ENCODE measurements at places on chromosomes 6 and 20.

DNA sequence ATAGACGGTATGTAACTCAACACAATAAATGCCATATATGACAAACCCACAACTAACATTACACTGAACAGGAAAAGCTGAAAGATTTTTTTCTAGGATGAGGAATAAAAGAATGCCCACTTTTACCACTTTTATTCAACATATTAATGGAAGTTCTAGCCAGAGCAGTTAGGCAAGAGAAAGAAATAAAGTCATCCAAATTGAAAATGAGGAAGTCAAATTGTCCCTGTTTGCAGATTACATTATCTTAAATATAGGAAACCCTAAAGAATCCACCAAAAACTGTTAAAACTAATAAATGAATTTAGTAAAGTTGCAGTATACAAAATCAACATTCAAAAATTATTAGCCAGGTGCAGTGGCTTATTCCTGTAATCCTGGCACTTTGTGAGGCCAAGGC is 24.6 kb upstream of the ADGB start:
- DNase-seq = no peak

GRCh38 chr20:8518878-8519277 is 386.8 kb downstream of the PLCB1 start:
- no peak for DNase-seq

GRCh38 chr20:17571153-17571527 is 1.3 kb downstream of the DSTN start:
- no peak for DNase-seq

DNA sequence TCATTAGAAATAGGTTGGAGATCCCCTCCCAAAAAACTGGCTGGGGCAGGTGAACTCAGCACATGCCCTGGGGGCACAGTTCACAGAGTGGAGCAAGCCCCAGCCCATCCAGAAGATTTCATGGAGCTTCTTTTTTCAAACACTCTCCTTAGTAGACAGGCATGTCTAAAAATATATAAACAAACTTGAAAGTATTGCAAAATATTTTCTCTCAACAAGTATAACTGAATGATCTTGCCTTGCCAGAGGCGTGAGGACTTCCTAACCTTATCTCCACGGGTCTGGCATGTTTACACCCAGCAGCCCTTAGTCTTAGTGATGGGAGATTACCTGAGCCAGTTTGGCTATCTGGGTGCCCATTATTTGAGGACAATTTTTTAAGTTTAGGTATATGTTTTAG is 107.1 kb downstream of the QRSL1 start:
- DNase-seq = no peak

- no peak for DNase-seq
These were observed 29.2 kb downstream of the SGK1 start for GRCh38 chr6:134288538-134289203.

DNA sequence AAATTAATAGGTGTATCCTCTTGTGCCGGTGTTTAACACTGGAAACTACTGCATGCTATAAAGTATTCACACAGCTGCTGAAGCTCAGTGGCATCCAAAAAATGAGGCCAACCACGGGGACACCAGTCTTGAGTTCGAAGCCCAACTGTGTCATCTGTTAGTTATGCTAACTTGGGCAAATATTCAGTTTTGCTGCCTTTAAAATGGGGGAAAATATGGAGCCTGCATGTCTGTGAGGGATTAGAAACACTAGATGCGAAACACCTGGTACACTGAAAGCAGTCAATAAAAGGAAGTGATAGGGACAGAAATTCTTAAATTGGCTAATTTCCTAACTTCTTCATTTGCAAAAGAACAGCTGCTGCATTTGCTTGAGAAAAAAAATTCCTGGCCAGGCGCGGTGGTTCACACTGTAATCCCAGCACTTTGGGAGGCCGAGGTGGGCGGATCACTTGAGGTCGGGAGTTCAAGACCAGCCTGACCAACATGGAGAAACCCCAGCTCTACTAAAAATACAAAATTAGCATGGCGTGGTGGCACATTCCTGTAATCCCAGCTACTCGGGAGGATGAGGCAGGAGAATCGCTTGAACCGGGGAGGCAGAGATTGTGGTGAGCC is 36.6 kb upstream of the MLIP start:
- no peak for DNase-seq

- no peak for DNase-seq
These were observed 149.9 kb downstream of the RPS12 start for GRCh38 chr6:132964101-132964867.

- DNase-seq = no peak
These were observed 159.7 kb downstream of the THBS2 start for GRCh38 chr6:169093770-169094551.

All from H7 (cell line).